ENCODE measurements at places on chromosomes 16 and 17.
A peak's percentile ranks its signal among the peaks of the same experiment; 100 is the strongest.

- no peak for DNase-seq
Observed at GRCh38 chr17:78268191-78268874, 36.9 kb downstream of the TMEM235 start.

DNA sequence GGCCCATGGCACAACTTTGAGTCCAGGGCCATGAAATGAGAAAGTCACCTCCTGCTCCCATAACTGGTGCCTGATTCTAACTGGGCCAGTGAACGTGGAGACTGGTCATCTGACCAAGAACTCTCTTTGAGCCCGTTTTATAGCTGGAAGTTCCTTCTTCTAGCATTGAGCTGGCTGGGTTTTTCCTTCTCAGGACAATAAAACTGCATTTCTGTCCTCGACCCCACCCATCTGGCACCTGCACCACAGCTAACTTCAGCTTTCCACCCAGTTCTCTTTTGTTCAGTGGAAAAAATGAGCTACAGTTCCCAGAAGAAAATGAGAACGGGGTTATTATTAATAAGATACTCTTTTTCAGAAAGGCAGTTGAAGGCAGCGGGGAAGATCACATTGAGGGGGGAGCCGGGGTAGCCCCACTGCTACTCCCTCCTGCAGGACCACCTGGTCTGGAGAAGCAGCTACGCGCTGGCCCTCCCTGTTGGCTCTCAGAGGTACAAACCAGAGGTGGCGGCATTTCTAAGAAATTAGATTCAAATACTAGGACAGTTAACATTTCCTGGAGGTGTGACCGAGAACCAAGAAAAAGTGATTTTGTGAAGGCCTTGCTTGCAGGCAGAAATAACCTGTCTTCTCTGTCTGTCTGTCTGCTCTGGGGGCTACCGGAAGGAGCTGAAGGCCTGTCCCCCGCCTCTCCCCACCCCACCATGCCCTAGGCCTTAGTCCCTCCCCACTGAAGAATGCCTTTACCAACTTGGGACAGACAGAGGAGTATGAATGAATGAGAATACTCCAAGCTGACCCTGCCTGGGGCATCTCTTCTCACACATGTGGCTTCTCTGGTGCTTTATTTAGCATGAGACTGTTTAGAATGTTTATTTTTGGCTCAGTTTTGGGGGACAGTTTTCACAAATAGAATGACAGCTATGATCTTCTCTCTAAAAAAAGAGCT, 123.9 kb downstream of the XYLT1 start:
- DNase-seq, result no peak

DNA sequence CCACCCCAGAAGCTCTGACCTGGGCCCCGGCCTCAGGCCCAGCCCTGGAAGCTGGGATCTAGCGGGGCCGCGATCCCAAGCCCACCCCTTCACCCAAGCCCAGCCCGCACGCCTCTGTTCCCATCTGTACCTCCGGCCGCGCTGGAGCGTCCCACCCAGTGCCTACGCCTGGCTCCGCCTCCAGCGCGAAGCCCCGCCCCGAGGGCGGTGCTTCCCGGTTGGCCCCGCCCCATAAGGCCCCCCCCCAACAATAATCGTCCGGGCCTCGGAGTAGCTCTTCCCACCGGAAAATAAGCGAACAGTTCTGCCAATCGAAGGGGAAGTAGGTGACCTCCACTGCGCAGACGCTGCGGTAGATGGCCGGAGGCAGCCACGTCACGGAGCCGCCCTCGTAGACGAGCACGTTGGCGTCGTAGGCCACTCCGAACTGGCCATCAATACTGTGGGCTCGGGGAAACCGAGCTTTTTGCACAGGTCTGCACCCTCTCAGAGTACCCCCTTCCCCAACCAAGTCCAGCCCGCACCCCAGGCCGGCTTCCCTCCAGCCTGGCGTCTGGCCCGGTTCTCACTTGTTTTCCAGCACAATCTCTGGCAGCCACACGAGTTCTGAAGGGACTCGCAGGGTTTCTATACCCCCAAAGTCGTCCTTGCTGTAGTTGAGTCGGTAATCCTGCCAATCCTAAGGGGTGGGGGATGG, 1.1 kb downstream of the CHRNE start:
- no peak for DNase-seq

- no peak for DNase-seq
Observed at GRCh38 chr16:88303890-88304819, 78.6 kb upstream of the ZNF469 start.

DNA sequence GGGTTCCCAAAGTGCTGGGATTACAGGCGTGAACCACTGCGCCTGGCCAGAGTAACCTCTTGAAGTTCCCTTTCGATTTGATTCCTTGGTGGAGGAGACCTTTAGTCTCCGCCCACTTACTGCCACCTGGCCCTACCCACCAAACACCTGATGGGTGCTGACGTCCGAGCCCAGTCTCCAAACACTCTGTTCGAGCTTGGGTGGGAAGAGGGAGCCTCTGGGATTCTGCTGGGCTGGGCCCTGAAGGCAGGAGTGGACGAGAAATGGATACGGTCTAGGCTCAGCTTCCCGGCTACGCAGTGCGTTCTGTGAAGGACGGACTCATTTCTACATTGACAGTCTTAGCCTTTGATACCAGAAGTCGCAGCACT, 870 bp upstream of the ITGA3 start:
- no peak for DNase-seq

GRCh38 chr16:22397464-22397863, 23.0 kb upstream of the CDR2 start:
- peak; percentile 20 for DNase-seq

DNA sequence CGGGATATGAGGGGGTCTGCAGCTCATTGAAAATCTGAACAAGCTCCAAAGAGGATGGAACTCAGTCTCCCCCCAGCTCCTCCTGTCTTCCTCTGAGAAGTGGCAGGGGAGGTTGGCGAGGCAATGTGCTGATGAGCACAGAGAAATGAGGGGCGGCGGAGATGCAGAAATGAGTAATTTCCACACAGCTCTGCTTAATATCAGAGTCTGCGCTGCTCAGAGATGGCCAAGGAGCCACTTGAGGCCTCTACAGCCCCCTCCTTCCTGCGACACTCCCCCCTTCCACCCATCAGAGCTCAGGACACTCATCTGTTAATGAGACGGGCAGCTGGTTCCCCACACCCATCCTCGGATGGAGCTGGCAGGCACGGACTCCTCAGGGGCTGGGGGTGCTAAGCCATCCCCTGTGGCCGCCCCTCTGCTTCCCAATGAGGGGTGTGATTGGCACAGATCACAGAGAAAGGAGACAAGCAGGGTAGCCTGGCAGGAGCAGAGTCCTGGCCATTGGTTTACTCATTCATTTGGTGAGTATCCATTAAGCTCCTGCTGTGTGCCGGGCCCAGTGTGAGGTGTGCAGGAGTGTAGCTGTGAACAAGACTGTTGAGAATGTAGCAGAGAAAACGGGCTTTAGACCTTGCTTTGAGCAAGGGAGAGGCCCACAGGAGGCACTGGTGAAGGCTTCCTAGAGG, 12.7 kb upstream of the CRHR1 start:
- no peak for DNase-seq

DNA sequence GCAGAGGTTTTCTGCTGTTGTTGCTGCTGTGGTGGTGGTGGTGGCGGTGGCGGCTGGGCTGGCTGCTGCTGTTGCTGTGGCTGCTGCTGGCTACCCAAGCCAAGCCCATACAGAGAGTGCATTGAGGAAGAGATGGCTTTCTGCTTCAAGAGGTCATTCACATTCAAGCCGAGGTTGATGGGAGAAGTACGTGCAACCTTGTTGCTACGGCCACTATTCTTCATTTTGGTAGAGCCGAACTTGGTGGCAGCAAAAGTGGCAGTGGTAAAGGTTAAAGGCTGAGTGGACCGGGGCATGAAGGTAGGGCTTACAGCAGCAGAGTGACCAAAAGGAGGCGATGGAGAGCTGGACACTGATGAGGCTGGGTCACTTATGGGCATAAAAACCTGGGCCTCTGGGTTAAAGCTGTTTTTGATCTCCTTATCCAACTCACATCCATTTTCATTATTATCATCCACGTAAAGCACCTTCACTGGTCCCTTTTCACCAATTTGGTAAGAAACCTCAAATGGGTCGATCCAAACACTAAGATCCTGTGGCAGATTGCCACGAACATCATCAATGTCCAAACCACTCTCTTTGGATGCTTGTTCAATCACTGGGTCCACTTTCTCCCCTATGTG, 2.8 kb downstream of the TOB1 start:
- no peak for DNase-seq

- no peak for DNase-seq
Observed at GRCh38 chr17:65402513-65403496, 158.6 kb downstream of the AXIN2 start.

- DNase-seq, result no peak
Observed at GRCh38 chr16:13909069-13909468, 10.9 kb upstream of the ERCC4 start.

DNA sequence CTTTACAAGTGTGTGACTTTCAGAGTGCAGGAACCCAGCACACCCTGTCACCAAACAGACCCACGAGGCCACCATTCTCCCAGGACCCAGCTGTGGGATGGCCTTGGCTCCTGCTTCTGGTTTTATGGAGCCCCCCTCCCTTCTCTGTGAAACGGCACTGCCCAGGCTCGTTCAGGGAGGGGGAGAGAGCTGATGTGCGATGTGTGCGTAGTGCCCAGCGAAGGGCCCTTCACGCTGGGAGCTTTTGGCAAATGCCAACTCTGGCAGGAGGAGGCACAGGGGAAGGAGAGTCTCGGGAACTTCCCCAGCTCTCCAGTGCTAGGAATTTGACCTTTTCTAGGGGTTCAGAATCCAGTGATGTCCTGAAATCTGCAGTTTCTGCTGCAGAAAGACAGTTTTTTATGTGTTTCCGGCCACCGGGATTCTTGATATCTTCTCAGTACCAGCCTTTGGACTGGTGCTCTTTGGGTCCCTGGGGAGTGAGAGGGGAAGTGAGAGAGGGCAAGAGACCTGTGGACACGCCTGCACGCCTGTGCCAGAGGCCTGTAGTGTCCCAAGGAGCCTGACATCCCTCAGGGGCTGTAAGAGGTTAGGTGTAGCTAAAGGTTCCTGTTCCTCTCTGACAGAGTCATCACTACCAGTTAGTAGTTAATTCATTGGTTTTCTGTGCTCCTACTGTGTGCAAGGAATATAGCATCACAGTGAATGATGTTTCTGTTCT, 45.1 kb downstream of the CMIP start:
- no peak for DNase-seq

- DNase-seq, result no peak
Observed at GRCh38 chr17:6712058-6712853, 913 bp downstream of the SLC13A5 start.

DNA sequence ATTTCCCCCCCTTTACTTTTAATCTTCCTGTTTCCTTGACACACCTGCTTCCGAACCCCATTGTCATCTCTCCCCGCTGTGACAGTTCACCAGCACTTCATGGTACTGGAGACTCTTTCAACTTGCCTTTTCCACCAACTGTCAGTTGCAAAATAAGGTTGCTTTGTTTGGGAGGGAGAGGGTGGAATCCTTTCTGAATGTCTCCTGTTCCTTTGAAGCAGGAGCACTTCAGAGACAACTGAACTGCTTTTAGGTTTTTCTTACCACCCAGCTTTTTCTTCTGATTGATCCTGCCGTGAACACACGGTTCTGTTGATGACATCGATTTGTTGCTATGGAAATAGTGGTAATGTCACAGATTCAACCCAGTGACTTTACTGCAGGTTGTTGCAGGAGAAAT, 42.0 kb downstream of the RPA1 start:
- no peak for DNase-seq

GRCh38 chr16:28264656-28265055, 27.7 kb upstream of the SBK1 start:
- no peak for DNase-seq

- DNase-seq, result no peak
Observed at GRCh38 chr17:83109386-83109785, 30.0 kb downstream of the METRNL start.

DNA sequence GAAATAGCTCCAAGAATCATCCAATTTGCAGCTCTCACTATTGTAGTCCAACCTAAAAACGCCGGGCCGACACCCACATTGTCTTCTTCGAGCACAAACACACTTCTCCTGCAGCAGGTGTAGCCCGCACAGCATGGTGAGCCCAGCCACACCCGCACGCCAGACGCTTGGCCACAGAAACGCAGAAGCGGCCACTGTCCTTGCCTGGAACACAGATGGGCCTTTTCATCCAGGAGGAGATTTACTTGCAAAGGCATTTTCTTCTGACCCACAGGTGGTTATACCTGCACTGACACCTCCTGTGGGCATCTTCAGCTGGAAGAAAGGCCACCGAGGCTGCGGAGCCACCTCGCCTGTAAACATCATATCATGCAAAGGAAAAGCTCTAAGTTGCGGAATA, 98.4 kb downstream of the ADCY9 start:
- DNase-seq, result no peak

- DNase-seq, result no peak
Observed at GRCh38 chr17:36524428-36524876, 10.2 kb downstream of the MYO19 start.

- DNase-seq, result no peak
Observed at GRCh38 chr16:49740256-49740655, 115.7 kb downstream of the ZNF423 start.

DNA sequence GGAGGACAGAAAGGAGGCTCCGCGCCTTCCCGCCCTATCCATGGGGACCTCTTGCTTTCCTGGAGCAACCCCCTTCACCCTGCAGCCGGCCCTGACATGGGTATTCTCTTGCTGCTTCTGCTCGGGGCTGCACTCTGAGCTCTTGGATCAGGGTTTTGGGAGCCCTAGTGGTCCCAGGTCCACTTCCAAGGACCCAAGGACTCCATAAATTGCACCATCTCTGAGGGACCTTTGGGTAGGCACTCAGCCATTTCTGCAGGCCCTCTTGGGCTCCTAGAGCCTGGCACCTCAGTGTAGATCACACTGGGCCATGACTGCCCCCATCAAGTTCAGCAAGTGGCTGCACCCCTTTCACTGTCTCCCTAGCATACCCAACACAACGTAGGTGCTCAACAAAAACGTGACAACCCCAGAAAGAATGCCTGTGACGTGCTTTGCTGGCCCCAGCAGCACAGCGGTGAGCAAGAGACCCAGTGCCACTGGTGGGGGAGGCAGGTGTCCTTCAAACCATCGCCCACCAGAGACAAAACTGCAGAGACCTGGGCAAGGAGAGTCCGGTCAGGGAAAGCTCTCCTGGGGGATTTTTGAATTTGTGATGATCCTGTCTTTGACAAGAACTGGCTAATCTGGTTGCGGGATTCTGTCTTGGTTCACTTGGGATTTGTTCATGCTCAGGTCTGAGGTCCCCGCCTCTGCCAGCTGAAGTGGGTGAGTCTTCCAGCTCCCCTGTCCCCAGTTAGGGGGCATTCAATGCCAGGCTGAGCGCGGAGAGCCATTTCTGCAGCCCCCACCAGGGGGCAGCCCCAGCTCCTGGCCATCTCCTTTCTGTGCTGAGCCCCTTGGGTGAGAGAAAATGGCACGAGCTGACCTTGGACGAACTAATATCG, 2.5 kb upstream of the RAB11FIP4 start:
- DNase-seq, result no peak

Data from brain pericyte (primary cell).